Glutamatergic neuron (in vitro differentiated cells): ENCODE measurements at places on chromosomes 7 and 10.
A peak's percentile ranks its signal among the peaks of the same experiment; 100 is the strongest.

- no peak for DNase-seq
- H3K4me3 ChIP-seq: no peak overlapping the region
- H3K27me3 ChIP-seq: peaks cover 4% of the 10 kb centered on the region
- H3K27ac ChIP-seq: no peak overlapping the region
- peaks cover 4% of the 10 kb centered on the region for H3K4me1 ChIP-seq
- no peaks in the 10 kb centered on the region for H3K36me3 ChIP-seq
These were observed 78.1 kb downstream of the CDK1 start for GRCh38 chr10:60856405-60856804.

- H3K27ac ChIP-seq: no peak overlapping the region
- no peak overlapping the region for H3K4me3 ChIP-seq
- H3K4me1 ChIP-seq: no peaks in the 10 kb centered on the region
- H3K36me3 ChIP-seq: peaks cover 18% of the 10 kb centered on the region
- DNase-seq: no peak
These were observed 11.7 kb downstream of the SLC39A12 start for GRCh38 chr10:17963431-17963830.

DNA sequence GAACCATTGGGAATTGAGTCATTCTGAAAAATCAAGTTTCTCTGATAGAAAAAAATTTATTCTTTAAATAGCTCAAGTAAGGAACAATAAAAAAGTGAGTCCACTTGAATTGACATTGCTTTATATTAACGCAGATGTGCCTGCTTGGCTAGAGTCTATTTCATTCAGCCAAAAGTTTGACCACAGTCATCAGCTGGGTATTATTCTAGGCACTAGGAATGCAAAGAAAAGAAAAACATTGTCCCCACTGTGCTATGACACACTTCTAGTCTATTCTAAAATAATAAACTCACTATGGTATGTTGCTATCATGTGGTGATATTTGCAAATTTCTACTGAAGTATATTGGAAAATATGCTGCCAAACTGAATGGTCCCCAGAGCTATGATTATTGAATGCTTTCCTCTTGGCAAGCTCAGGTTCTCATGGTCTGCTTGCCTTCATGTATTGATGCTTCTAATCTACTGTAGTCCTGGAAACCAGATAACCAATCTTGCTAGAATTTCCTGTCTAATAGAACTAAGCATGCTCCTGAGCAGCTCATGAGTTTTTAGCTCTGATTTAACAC lies 8.3 kb downstream of the SFRP4 start:
- no peak overlapping the region for H3K27ac ChIP-seq
- no peak overlapping the region for H3K4me3 ChIP-seq
- no peaks in the 10 kb centered on the region for H3K4me1 ChIP-seq
- DNase-seq: no peak
- no peaks in the 10 kb centered on the region for H3K27me3 ChIP-seq

- no peak overlapping the region for H3K27ac ChIP-seq
- H3K27me3 ChIP-seq: peaks cover 14% of the 10 kb centered on the region
- peak; percentile 92 for DNase-seq
- H3K36me3 ChIP-seq: peaks cover 5% of the 10 kb centered on the region
- peak overlapping the region; percentile 82 for H3K4me3 ChIP-seq
These were observed 62.3 kb upstream of the LBX1 start for GRCh38 chr10:101291331-101292193.

- H3K4me1 ChIP-seq: peaks cover 38% of the 10 kb centered on the region
- H3K27me3 ChIP-seq: peaks cover 2% of the 10 kb centered on the region
- H3K4me3 ChIP-seq: peak overlapping the region; percentile 30
- H3K27ac ChIP-seq: peak overlapping the region; percentile 73
- peak; percentile 12 for DNase-seq
These were observed 40.4 kb downstream of the CAMK2B start for GRCh38 chr7:44284881-44285541.

DNA sequence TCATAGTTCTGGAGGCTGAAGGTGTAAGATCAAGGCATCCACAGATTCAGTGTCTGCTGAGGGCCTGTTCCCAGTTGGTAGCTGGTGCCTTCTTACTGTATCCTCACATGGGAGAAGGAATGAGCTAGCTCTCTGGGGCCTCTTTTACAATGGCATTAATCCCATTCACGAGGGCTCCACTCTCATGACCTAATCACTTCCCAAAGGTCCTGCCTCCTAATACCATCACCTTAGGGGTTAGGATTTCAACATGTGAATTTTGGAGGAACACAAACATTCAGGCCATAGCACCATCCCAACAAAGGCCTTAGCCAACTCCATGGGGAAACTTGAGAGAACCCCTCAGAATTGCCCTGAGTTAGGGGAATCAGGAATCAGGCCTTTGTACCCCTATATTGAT lies 66.1 kb upstream of the CREB5 start:
- no peak overlapping the region for H3K4me3 ChIP-seq
- no peaks in the 10 kb centered on the region for H3K36me3 ChIP-seq
- no peaks in the 10 kb centered on the region for H3K27me3 ChIP-seq
- H3K4me1 ChIP-seq: no peaks in the 10 kb centered on the region

- no peak for DNase-seq
- peaks cover 1% of the 10 kb centered on the region for H3K27me3 ChIP-seq
- peaks cover 3% of the 10 kb centered on the region for H3K4me1 ChIP-seq
These were observed 334.4 kb downstream of the CALN1 start for GRCh38 chr7:72077786-72078185.

- no peak for DNase-seq
- peak overlapping the region; percentile 97 for H3K27ac ChIP-seq
- H3K36me3 ChIP-seq: peaks cover 2% of the 10 kb centered on the region
- H3K4me3 ChIP-seq: peak overlapping the region; percentile 79
- peaks cover 50% of the 10 kb centered on the region for H3K4me1 ChIP-seq
- H3K27me3 ChIP-seq: peaks cover 13% of the 10 kb centered on the region
These were observed 152.7 kb downstream of the MAD1L1 start for GRCh38 chr7:2080060-2080387.

- H3K27me3 ChIP-seq: no peaks in the 10 kb centered on the region
- H3K27ac ChIP-seq: no peak overlapping the region
- H3K4me3 ChIP-seq: no peak overlapping the region
- no peaks in the 10 kb centered on the region for H3K36me3 ChIP-seq
- peaks cover 4% of the 10 kb centered on the region for H3K4me1 ChIP-seq
These were observed 47.7 kb downstream of the LYZL2 start for GRCh38 chr10:30581779-30582380.

DNA sequence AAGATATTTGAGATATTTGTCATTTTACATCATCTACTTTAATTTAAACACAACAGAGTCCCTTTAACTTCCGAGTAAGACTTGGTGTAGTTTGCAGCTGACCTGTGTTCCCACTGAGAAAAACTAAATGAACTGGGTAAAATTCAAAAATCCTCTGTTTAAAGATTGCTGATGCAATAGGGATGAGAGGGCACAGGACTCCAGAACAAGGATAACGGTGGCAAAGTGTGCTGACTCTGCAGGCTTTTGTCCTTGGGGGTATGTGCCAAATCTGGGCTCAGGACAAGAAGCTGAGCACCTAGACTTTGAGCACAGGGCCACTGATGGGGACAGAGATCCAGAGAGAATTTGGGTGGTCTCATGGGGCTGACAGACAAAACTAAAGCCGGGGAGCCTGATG lies 156.8 kb downstream of the CCDC71L start:
- H3K36me3 ChIP-seq: no peaks in the 10 kb centered on the region
- H3K4me3 ChIP-seq: no peak overlapping the region
- DNase-seq: no peak
- no peaks in the 10 kb centered on the region for H3K27me3 ChIP-seq

DNA sequence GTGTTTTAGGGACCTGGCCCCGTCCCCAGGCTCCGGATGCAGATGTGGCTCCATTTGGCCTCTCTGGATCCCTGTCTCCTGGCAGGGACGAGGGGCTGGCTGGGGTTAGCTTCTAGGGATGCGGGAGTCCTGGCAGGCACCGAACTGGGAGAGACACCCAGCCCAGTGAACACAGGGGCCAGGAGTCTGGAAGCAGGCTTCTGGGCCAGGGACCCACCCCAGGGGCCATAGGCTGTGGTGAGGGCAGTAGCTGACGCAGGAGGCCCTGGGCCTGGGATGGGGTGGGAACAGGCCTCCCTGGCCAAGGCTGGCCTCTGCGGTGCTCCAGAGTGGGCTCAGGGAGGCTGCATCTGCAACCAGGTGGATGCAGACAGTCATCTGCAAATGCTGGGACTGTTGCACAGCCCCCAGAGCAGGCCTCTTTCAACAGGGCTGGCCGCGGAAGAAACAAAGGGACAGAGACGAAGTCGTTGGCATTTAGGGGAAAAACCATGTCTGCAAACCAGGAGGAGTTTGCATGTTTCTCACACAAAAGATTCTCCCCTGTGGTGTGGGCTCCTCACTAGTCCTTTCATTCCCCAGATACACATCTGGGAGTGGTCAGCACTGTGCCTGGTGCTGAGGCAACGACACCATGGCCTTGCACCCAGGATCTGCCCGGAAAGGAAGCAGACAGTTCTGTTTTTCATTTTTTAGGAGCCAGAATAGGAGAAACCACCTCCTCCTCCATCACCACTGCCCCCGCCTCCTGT lies 36.4 kb upstream of the ZNF488 start:
- no peak for DNase-seq
- no peak overlapping the region for H3K4me3 ChIP-seq
- no peak overlapping the region for H3K27ac ChIP-seq
- H3K36me3 ChIP-seq: no peaks in the 10 kb centered on the region

DNA sequence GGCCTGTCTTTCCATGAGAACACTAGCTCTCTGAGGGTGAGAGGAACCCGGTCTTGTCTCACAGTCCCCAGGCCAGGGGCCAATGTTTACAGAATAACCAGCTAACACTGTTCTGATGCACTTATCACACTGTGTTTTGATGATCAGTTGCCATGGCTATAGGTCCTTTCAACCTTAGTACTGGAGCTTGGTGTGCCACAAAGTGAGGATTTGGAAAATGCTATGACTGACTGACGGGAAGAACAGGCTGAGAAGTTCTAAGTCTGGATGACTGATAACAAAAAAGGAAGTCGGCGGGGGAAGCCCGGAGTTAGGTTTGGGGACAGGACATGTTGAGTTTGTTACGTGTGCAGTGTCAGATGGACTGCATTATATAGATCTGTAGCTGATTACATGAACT lies 141.8 kb downstream of the CTTNBP2 start:
- H3K27me3 ChIP-seq: no peaks in the 10 kb centered on the region
- H3K27ac ChIP-seq: no peak overlapping the region
- DNase-seq: no peak
- no peak overlapping the region for H3K4me3 ChIP-seq

DNA sequence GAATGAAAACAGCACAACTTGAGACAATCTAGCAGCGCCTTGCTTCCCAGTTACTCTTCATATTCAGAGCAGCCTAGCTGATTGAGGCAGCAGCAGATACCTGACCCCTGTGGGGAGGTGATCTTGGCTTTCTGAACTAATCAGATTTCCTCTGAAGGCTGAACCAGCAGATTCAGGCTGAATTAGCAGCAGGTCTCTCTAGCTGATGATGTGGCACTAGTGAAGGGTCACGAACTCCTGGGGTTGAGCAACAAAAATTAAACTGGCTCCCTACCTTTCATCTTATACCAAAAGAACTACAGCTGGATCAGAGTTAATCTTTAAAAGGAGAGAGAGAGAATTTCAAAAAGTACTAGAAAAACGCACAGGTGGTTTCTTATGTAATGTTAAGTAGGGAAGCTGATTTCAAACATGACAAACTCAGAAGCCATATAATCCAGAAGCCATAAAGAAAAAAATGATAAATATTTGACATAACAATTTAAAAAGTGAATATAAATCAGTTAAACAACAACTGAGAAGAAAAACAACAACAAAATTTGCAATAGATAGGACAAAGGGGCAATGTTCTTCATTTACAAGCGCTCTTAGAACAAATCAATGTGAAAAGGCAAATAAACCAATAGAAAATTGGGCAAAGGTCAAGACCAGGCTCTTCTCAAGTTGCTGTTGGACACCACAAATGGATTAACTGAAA lies 13.5 kb downstream of the SLC25A13 start:
- no peaks in the 10 kb centered on the region for H3K36me3 ChIP-seq
- H3K4me3 ChIP-seq: no peak overlapping the region
- H3K27me3 ChIP-seq: peaks cover 4% of the 10 kb centered on the region
- H3K4me1 ChIP-seq: no peaks in the 10 kb centered on the region
- no peak overlapping the region for H3K27ac ChIP-seq
- no peak for DNase-seq

DNA sequence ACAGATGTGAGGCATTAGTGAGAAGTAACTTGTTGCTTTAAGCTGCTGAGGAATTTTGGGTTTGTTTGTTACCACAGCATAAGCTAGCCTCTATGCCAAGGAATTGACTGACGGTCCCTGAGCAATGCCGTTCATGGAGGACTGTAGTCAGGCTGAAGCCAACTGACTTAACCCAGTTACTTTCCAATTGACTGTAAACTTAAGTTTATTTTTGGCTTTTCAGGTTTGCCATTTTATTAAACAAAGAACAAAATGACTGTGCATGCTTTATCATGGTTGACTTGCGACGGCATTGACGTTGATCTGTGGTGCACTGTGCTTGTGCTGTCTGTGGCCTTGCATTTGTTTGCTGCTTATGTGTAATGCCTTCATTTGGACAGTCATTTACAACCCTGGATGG lies 53.5 kb downstream of the DNAJB9 start:
- H3K4me3 ChIP-seq: no peak overlapping the region
- H3K4me1 ChIP-seq: peaks cover 5% of the 10 kb centered on the region
- H3K27ac ChIP-seq: no peak overlapping the region
- DNase-seq: no peak
- peaks cover 15% of the 10 kb centered on the region for H3K36me3 ChIP-seq

DNA sequence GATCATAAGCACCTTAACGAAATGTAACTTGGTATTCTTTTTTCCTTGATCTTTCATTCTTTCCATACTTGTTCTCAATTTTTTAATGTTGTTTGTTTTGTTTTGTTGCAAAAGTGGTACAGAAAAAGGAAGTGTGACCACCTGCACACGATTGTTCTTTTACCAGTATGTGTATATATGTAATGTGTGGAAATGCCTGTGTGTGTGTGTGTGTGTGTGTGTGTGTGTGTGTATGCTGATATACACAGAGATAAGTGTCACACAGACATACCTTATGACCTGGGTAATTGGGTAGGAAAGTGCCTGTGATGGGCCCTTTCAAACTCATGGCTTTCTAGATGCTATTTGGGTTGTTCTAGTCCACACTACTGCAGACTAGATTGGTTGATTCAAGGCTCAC lies 14.0 kb downstream of the INHBA start:
- no peaks in the 10 kb centered on the region for H3K27me3 ChIP-seq
- H3K4me3 ChIP-seq: no peak overlapping the region
- H3K27ac ChIP-seq: no peak overlapping the region
- no peaks in the 10 kb centered on the region for H3K36me3 ChIP-seq
- DNase-seq: no peak

DNA sequence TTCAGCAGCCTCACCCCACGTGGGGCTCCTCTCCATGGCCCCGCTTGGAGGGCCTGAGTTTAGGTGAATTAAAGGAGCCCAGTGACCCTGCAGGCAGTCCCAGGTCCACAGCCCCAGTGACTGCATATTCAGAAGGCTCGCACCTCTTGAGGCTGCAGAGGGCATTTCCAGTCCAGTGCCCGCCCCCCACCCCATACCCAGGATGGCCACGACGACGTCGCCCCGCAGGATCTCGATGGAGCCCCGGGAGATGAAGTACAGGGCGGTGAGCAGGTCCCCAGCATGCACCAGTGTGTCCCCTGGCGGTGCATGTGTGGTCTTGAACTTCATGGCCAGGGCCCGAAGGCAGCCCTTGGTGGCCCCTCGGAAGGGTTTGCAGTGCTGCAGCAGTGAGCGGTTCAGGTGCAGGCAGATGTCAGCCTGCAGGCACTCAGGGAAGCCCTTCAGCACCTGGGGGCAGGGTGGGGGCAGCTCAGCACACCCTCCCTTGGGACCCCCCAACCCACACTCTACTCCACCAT lies 28.1 kb downstream of the KCNH2 start:
- peaks cover 3% of the 10 kb centered on the region for H3K27me3 ChIP-seq
- H3K27ac ChIP-seq: no peak overlapping the region
- H3K4me3 ChIP-seq: no peak overlapping the region

GRCh38 chr10:62860946-62861345 lies 44.8 kb upstream of the EGR2 start:
- no peak for DNase-seq
- no peaks in the 10 kb centered on the region for H3K4me1 ChIP-seq
- no peak overlapping the region for H3K27ac ChIP-seq
- H3K27me3 ChIP-seq: peaks cover 2% of the 10 kb centered on the region
